ENCODE measurements at places on chromosomes 16 and 17. TPM values are rescaled to one million over a fixed set of nuclear protein-coding genes. Genes with fewer than 3 reads are reported as not detected.

Gene KIFC3
- polyA plus RNA-seq, result 171 TPM

Gene CDIPT
- 71.2 TPM for polyA plus RNA-seq

Gene UNKL
- 38.2 TPM for polyA plus RNA-seq

Gene HAS3
- 14.1 TPM for polyA plus RNA-seq

Gene MLKL
- 12.3 TPM for polyA plus RNA-seq

Gene KRTAP2-2
- not detected for polyA plus RNA-seq

Gene ADPRM
- 8.3 TPM for polyA plus RNA-seq

Gene MPO
- polyA plus RNA-seq, result not detected

Gene KCNJ18
- not detected for polyA plus RNA-seq

Measured in A549 (cell line).